ENCODE measurements at places on chromosomes 6 and 20.

DNA sequence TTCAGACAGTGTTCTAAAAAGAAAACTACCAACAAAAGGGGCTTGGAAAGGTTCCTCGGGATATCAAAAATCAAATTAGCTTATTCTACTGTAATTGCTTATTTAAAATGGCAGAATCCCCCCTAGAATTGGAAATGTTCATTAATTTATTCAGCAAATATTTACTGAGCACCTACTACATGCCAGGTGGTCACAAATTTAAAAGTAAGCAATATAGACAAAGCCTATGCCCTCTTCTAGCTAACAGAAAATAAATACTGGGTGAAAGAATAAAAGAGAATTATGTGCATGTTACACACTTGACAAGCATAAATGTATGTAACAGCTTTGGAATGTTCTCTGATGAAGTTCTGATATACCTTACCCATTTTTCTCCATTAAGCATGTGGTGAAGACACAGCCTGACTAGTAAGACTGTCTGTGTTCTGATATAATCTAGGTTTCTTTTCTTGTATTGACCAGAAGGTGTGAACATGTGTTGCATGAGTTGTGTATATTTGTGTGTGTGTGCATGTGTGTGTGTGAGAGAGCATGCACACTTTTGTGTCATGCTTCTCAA is 606.7 kb upstream of the CITED2 start:
- DNase-seq: no peak

- no peak for DNase-seq
Observed at GRCh38 chr6:33154349-33154748, 37.9 kb downstream of the COL11A2 start.

DNA sequence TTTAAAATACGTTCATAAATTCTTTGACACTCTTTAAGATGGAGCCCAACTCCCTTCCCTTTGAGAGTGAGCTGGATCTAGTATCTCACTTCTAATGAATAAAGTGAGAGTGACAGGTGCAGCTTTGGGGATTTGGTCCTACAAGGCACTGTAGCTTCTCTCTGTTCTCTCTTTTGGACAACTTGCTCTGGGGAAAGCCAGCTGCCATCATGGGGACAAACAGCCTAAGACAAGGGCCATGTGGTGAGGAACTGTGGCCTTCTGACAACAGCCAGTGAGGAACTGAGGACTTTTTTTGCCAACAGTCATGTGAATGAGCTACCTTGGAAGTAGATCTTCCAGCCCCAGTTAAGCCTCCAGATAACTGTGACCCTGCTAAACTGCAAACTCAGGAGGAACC is 272.8 kb upstream of the AGPAT4 start:
- no peak for DNase-seq

DNA sequence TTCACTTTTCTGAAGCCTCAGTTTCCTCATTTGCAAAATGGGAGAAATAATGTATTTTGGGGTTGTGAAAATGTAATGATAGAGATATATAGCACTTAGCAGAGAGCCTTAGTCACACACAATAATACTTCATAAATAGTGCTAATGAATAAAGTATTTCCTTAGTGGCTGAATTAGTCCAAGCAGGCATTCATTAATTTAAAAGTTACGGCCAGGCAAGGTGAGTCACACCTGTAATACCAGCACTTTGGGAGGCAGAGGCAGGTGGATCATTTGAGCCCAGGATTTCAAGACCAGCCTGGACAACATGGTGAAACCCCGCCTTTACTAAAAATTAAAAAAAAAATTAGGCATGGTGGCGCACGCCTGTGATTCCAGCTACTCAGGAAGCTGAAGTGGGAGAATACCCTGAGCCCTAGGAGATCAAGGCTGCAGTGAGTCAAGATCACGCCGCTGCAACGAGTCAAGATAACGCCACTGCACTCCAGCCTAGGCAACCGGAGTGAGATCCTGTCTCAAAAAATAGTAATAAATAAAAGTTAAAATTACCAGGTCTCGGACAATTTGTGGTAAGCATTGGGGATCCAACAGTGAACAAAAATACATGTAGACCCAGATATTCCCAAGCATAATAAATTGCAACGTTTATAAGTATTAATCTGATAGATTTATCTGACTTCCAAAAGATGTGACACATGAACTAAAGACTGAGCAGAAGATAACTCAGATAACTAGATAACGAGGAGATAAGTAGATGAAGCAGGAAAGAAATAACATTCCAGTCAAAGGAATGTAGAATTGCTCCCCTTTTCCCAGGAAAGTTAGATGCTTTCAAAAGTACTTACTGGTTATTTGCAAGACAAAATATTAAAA is 2.1 kb upstream of the IBTK start:
- DNase-seq: no peak

GRCh38 chr20:50856475-50857041 is 61.7 kb downstream of the BCAS4 start:
- no peak for DNase-seq

- no peak for DNase-seq
Observed at GRCh38 chr20:62606016-62606415, 36.3 kb upstream of the SLCO4A1 start.

DNA sequence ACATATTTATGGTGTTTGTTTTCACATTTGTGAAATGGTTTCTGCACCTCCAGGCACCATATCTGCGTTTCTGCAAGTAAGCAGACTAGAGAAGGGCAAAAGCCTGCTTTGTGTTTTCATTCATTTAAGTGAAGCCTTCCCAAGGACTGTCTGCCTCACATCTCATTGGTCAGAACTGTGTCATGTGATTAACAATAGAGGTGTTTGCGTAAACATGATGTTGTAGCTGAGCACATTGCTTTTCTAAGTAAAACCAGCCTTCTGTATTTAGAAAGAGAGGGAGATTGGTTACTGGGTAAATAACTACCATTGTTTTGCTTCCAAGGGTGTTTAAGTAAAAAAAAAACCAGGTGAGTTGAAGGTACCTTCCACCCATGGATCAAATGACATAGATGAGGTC is 39.7 kb downstream of the SH3BGRL2 start:
- DNase-seq: no peak

DNA sequence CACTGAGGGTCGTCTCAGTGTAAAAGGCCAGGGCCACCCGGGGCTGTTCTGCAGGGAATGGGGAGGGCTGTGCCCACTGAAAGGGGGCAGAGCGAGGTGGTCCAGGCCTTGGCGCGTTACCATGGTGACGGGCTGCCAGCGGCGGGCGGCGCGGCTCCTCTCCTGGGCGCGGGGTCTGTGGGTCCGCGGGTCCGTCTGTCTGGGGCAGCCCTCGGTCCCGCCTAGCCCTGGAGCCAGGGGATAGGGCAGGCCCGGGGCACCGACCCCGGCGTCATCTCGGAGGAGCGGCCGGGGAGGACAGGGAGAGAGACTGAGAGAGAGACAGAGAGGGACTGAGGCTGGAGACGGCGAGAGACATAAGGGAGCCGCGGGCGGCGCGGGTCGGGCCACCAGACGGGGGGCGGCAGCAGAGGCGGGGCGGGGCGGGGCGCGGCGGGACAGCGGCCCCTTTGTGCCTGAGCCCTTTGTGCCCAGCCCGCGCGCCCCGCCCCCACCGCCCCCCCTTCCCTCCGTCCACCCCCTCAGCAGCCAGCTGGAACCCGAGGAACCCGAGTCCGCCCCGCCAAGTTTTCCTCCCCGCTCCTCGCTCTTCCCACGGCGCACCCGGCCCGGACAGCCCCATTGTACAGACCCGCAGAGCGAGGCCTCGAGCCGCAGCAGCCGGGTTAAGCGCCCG is at the start of gene KIAA1755:
TSS of gene KIAA1755 (minus strand) at position 358 of the 676 bp plus-strand sequence. CDS start at position 123, 235 bp downstream.
- DNase-seq: no peak

DNA sequence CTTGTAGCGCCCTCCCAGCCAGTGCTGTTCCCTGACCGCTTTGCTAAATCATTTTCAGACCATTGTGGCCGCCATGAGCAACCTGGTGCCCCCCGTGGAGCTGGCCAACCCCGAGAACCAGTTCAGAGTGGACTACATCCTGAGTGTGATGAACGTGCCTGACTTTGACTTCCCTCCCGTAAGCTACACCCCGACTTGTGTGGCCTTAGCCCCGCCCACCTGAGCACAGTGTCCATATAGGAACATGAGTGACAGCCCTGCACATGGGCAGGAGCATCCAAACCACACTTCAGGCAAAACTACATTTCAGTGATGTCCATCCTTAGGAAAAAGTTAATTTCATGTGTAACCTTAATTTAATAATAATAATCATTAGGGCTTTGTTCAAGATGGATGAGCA is 51.1 kb downstream of the GNAS start:
- no peak for DNase-seq

- DNase-seq: no peak
Observed at GRCh38 chr6:157800420-157801237, 22.4 kb upstream of the SNX9 start.

DNA sequence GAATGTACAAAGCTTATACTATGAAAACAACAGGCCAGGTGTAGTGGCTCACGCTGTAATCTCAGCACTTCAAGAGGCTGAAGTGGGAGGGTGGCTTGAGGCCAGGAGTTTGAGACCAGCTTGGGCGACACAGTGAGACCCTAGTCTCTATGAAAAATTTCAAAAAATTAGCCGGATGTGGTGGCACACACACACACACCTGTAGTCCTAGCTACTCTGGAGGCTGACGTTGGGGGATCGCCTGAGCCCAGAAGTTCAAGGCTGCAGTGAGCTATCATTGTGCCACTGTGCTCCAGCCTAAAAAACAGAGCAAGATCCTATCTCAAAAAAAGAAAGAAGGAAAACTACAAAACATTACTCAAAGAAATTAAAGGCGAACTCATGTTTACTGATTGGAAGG is 7.3 kb upstream of the ASF1A start:
- no peak for DNase-seq

- DNase-seq: no peak
Observed at GRCh38 chr20:43943725-43944124, 29.1 kb downstream of the TOX2 start.

GRCh38 chr20:11195899-11196558 is 522.2 kb upstream of the JAG1 start:
- DNase-seq: no peak

- DNase-seq: peak; percentile 38
Observed at GRCh38 chr20:63896264-63897105, 1.6 kb downstream of the DNAJC5 start.

DNA sequence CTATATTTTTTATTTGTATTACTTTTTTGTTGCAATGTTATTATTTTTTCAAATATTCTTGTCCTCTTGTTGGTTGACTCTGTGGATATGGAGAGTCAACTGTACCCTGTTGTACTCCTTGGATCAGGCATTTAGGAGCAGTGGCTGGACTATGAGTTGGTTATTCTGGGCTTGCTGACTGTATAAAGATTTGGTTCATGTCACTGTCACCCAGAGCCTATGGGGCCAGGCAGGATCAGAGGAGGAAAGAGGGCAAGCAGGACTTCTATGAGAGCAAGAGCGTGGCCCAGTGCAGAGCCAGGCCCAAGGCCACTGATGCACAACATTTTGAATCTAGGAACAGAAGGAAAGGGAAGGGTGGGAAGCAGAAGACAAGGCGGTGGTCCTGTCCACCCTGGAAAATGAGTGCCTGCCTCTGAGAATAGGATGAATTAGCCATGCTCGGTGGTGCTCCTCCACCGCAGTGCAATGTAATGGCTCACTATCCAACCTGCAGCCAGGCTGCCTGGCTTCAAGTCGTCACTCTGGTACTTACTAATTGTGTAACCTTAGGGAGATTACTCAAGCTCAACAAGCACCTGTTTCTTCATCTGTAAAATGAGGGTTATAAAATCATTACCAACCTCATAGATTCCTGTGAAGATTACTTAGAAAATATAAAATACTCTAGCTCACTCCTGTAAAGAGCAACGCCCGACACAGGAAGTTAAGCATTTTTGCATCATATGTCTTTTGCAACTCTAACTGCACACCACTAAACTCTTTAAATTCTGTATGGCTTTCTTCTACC is 192.1 kb downstream of the KCNQ5 start:
- DNase-seq: no peak

GRCh38 chr6:130559166-130559565 is 193.3 kb downstream of the TMEM200A start:
- DNase-seq: no peak

DNA sequence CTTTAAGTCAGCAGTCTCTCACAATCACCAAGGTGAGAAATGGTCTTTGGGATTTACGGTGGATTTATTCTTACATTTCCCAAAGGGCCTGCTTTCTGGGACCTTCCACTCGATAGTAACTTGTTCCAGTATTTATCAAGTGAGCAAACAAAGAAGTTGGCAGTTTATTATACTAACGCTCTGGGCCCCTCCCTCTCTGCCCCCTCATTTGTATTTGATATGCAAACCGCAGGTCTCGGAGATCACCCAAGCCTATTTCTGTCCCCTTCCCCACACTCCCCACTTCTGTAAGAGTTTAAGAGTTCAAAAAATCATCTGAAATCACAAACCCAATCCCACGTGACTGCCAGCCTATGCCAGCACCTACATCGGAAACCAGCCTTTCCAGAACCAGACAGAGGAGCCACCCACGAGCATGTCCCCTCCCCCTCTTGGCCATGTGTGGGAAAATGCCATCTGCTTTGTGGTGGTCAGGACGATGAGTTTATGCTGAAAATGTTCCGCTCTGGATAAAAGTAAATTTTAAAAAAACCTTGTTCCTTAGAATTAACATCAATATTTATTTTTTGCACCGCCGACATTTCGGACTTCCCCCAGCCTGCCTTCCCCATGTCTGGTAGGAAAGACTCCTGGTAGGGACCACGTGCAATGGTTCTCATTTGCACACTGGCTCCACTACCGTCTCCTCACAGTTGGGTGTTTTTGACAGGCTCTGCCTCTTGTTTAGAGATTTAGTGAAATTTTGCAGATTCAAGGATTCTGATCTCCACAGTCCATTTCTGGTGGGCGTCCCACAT is 281.0 kb downstream of the TFAP2C start:
- DNase-seq: no peak

DNA sequence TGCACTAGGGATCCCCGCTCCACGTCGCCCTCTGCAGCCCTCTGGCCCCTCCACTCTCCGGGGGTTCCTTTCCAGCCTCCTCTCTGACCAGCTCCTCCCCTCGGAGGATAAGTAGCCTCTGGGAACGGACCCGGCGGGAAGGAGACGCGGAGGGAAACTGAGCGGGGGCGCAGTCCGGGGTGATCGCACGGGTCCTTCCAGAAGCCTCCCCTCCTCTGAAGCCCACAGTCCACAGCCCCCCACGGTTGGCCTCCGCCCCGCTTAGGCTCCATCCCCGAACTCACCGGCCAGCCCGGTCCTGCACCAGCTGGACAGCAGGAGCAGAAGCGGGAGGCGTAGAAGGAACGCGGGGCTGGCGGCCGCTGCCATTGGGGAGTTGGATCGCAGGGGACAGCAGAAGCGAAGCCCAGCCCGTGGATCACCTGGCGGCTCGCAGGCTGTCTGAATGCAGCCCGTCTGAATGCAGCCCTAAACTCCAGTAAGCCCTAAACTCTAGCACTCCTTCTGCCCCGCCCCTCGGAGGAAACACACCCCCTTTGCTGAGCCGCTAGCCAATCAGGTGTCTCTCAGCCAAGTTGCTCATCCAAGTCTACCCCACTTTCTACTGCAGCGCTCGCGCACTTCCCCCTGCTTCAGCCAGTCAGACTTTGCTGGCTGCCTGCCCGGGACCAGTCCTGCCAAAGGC is at the start of gene RAET1G:
TSS of gene RAET1G (minus strand) at position 480 of the 685 bp plus-strand sequence. CDS start at position 369, 111 bp downstream.
- peak; percentile 84 for DNase-seq

DNA sequence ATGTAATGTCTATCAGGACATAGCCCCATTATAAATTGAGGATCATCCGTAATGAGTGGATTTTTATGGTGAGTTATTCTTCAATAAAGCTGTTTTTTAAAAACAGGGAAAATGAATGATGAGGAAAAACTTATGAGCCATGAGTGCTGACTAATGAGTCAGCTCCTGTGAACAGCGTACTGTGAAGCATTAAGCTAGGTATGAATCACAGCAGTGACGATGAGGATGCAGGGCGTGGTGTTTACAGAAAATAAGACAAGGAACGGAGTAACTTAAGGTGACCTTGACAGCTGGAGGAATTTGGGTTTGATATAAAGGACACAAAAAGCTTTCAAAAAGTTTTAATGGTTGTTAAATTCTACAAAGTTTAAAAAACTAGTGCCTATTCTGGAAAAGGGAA is 96.3 kb downstream of the FOXF2 start:
- no peak for DNase-seq

- peak; percentile 25 for DNase-seq
Observed at GRCh38 chr20:49724408-49725223, 10.9 kb upstream of the B4GALT5 start.

Measured in CD4-positive, alpha-beta T cell treated with Interleukin-17A for 4 hours (primary cell).